ENCODE measurements at places on chromosomes 16 and 17. TPM values are rescaled to one million over a fixed set of nuclear protein-coding genes. Genes with fewer than 3 reads are reported as not detected.

NTN1 gene
- 0.86 TPM for total RNA-seq

CTRB1 gene
- total RNA-seq = not detected

SOCS1 gene
- total RNA-seq = 13.2 TPM

CHRNE gene
- not detected for total RNA-seq

TBC1D3C gene
- total RNA-seq = not detected

DNA sequence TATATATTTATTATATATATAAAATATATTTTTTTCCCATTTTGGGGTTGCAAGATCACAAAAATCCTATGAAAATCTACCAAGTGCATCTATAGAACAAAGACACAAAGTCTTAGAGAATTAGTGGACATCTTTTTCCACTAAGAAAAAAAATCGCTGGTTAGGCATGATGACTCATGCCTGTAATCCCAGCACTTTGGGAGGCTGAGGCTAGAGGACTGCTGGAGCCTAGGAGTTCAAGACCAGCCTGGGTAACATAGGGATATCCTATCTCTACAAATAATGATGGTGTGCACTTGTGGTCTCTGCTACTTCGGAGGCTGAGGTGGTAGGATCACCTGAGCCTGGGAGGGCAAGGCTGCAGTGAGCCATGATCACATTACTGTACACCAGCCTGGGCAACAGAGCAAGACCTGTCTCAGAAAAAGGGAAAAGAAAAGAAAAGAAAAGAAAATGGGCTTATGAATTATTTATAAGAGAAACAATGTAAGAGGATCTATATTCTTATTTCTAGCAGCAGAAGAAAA lies 185.1 kb upstream of the PSMD7 start:
- H3K4me1 ChIP-seq = no peaks in the 10 kb centered on the region
- no peak overlapping the region for H3K4me3 ChIP-seq
- no peak overlapping the region for H3K27ac ChIP-seq
- DNase-seq = no peak

- H3K27me3 ChIP-seq = no peaks in the 10 kb centered on the region
- H3K27ac ChIP-seq = no peak overlapping the region
- no peaks in the 10 kb centered on the region for H3K4me1 ChIP-seq
- no peak overlapping the region for H3K4me3 ChIP-seq
- no peak for DNase-seq
Measured at GRCh38 chr17:81018044-81018802, 16.7 kb upstream of the BAIAP2 start.

- no peaks in the 10 kb centered on the region for H3K27me3 ChIP-seq
- no peak overlapping the region for H3K4me3 ChIP-seq
Measured at GRCh38 chr16:11576427-11577289, 10.1 kb downstream of the LITAF start.

- no peak for DNase-seq
- 0 out of 2 replicates have a peak, but pooled peaks cover 2% of the 10 kb centered on the region for H3K36me3 ChIP-seq
- H3K4me3 ChIP-seq = no peak overlapping the region
- peaks cover 18% of the 10 kb centered on the region for H3K4me1 ChIP-seq
Measured at GRCh38 chr16:24734382-24734781, 4.9 kb downstream of the TNRC6A start.

DNA sequence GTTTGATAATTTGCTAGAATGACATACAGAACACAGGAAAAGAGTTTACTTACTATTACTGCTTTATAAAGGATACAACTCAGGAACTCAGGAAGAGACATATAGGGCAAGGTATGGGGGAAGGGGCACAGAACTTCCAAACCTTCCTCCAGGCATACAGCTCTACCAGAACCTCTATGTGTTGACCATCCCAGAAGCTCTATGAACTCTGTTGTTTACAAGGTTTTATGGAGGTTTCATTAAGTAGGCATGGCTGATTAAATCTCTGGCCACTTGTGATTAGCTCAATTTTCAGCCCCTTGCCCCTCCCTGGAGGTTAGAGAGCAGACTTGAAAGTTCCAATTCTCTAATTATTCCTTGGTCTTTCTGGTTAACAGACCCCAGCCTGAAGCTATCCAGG lies 60.2 kb upstream of the C17orf78 start:
- DNase-seq = no peak
- no peaks in the 10 kb centered on the region for H3K36me3 ChIP-seq
- no peak overlapping the region for H3K27ac ChIP-seq
- no peaks in the 10 kb centered on the region for H3K27me3 ChIP-seq

DNA sequence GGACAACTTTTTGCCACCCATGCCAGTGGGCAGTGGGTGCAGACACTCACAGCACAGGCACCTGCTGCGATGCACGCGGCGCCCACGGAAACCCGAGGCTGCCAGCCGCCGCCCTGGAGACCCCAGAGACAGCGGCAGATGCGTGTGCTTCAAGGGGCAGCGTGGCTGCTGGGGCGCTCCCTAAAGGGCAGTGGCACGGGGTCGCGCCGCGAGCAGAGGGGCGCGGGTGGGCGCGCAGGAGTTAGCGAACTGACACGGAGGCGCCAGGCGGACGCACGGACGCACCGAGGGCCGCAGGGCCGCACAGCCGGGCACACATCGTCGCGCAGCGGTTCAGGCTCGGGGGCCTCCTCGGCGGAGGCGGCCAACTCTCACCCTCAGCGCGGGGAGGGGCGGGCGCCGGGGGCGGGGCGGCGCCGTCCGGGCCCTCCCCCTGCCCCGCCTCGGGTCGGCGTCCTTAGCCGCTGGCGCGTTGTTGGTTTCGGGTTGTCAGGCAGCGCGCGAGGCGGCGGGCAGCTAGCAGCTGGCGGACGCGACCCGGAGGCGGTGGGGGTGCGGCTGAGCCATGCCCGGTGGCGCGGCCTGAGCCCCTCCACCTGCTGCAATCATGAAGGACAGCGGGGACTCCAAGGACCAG lies at the start of gene KIF19:
TSS of gene KIF19 (plus strand) at position 484 of the 637 bp plus-strand sequence. CDS start at position 608, 124 bp downstream.
- H3K27me3 ChIP-seq = no peaks in the 10 kb centered on the region
- H3K4me3 ChIP-seq = peak within 1 kb of the TSS; percentile 23
- peaks cover 5% of the 10 kb centered on the region for H3K4me1 ChIP-seq
- H3K27ac ChIP-seq = no peak within 1 kb of the TSS
- H3K36me3 ChIP-seq = no peaks in the 10 kb centered on the region

DNA sequence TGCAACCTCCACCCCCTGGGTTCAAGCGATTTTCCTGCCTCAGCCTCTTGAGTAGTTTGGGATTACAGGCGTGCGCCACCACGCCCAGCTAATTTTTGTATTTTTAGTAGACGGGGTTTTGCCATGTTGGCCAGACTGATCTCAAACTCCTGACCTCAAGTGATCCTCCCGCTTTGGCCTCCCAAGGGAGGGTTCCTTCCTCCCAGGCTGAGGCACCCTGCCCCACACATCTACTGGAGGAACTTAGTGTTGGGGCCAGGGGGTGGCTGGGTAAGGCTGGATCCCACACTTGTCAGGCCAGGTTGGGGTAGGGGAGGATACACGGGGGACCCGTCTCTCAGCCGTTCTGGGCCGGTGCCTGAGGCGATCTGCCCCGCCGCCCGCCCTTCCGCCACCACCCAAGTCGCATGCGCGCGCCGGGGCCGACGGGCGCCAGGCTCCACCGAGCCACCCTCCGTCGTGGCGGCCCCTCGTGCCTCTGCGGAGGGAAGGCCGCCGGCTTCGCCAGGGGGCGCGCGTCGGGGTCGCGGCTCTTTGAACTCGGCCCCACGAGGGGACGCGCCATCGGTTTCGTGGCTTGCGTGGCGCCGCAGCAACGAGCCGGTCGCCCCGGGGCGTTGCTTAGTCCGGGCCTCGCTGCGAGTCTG lies 15.9 kb downstream of the GRB7 start:
- no peaks in the 10 kb centered on the region for H3K36me3 ChIP-seq
- H3K4me1 ChIP-seq = peaks cover 16% of the 10 kb centered on the region
- H3K4me3 ChIP-seq = peak overlapping the region; percentile 85

- H3K27me3 ChIP-seq = no peaks in the 10 kb centered on the region
- H3K27ac ChIP-seq = no peak overlapping the region
- H3K4me3 ChIP-seq = no peak overlapping the region
- 0 out of 2 replicates have a peak, but pooled peaks cover 7% of the 10 kb centered on the region for H3K4me1 ChIP-seq
Measured at GRCh38 chr16:90010676-90011507, 8.4 kb downstream of the DBNDD1 start.

GRCh38 chr16:68286153-68287074 lies 22.1 kb downstream of the SLC7A6 start:
- no peak for DNase-seq
- H3K4me1 ChIP-seq = peaks cover 8% of the 10 kb centered on the region
- H3K27me3 ChIP-seq = no peaks in the 10 kb centered on the region

- peaks cover 18% of the 10 kb centered on the region for H3K27me3 ChIP-seq
- no peak overlapping the region for H3K4me3 ChIP-seq
- no peaks in the 10 kb centered on the region for H3K36me3 ChIP-seq
- no peak overlapping the region for H3K27ac ChIP-seq
Measured at GRCh38 chr17:48616717-48617470, 1.8 kb upstream of the HOXB8 start.

DNA sequence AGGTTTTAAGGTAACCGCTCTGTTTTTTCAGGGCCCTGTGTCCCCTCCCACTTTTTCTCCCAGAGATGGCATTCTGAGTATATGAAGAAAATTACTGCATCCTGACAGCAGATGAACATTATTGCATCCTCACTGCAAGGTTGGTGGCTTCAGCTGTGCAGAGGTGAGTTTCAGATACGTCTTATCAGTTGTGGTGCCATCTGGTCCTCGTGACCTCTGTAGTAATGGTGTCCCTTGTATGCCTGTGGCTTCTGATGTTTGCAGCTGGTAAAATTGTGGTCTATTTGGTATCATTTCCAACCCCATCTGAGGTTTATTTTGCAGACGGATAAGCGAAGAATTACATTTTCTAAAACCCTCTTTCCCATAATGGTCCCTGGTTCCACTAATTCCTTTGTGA lies 417.0 kb downstream of the HS3ST3B1 start:
- H3K4me1 ChIP-seq = no peaks in the 10 kb centered on the region
- no peak for DNase-seq
- no peaks in the 10 kb centered on the region for H3K27me3 ChIP-seq
- H3K36me3 ChIP-seq = no peaks in the 10 kb centered on the region
- H3K27ac ChIP-seq = no peak overlapping the region

DNA sequence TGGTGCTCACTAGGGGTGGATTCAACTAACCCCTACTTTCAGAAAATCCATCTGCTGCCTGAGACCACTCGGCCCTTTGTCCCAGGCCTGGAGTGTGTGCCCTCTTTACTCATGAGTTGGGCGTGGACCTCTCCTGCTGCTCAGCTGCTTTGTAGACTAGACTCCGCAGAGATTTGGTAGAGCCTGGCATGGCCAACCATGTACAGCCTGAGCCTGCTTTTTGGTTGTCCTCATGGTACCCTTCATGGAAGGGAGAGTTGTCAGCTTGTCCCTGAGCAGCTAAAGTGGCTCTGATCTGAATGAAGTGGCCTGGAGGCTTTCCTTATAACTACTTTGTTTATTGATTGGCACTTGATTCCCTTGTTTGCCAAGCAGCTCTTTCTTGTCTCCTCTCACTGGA lies 1.5 kb downstream of the EDC4 start:
- H3K27ac ChIP-seq = peak overlapping the region; percentile 87
- H3K27me3 ChIP-seq = no peaks in the 10 kb centered on the region
- peaks cover 7% of the 10 kb centered on the region for H3K4me1 ChIP-seq
- H3K36me3 ChIP-seq = peaks cover 18% of the 10 kb centered on the region
